ENCODE measurements at places on chromosomes 2 and 18.

- DNase-seq = no peak
Measured at GRCh38 chr2:69535817-69536241, 98.6 kb upstream of the NFU1 start.

- peak; percentile 38 for DNase-seq
Measured at GRCh38 chr2:26840937-26841610, 6.9 kb upstream of the DPYSL5 start.

- DNase-seq = no peak
Measured at GRCh38 chr2:158025255-158025996, 76.2 kb upstream of the UPP2 start.

GRCh38 chr2:10354399-10354798, 51.7 kb downstream of the HPCAL1 start:
- no peak for DNase-seq

GRCh38 chr2:105766300-105766866, 21.7 kb downstream of the NCK2 start:
- no peak for DNase-seq

DNA sequence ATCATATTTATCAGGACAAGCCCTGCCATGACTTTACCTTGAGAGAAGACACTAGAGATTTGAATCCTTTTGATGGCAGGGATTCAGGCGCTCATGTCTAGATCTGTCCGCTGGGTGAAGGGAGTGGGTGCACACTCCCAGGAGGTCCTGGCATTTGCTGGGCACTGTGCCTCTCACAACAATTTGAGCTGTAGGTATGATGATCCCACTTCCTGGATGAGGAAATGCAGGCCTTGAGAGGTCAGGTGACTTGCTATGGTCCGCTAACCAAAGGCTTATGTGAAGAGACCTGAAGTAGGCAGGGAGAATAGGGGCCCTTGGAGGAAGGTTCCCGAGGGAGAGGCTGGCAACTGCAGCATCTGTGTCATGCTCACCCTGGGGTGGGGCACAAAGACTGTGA, 206.1 kb downstream of the HAUS1 start:
- no peak for DNase-seq

GRCh38 chr2:85468704-85469349, 50.3 kb downstream of the SH2D6 start:
- no peak for DNase-seq

- peak; percentile 77 for DNase-seq
Measured at GRCh38 chr2:229714736-229715541, 584 bp upstream of the DNER start.

- no peak for DNase-seq
Measured at GRCh38 chr2:207704671-207705070, 6.8 kb upstream of the CCNYL1 start.

DNA sequence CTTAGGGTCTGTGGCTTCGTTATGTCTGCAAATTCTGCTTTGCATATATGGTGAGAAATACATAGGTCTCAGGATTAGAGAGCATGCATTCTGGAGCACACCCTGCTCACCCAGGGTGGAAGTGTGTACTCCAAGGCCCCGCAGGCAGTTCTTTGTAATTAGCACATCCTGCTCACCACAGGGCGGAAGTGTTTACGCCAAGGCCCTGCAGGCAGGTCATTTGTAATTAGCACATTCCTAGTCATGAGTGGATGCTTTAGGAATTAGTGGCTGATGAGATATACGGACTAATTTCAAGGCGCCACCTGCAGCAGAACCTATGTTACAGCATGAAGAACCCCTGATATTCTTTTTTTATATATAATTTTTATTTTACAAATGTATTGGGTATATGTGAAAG, 4.2 kb downstream of the ALLC start:
- no peak for DNase-seq

DNA sequence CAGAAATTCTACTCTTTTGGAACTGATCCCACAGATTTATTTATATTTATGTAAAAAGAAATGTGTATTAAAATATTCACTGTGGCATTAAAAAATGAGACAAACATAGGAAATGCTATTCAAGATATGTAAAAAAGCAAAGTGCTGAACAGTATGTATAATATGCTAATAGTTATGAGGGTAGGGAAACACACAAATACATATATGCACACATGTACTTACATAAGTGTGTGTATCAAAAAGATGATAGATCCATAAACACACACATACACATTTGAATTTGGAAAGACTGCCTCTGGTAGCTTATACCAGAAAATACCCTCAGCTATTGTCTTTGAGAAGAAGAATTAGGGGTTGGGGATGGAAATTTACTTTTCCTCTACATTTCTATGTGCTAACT, 103.2 kb downstream of the MREG start:
- no peak for DNase-seq

GRCh38 chr2:47354013-47354847, 48.7 kb upstream of the MSH2 start:
- DNase-seq = no peak

DNA sequence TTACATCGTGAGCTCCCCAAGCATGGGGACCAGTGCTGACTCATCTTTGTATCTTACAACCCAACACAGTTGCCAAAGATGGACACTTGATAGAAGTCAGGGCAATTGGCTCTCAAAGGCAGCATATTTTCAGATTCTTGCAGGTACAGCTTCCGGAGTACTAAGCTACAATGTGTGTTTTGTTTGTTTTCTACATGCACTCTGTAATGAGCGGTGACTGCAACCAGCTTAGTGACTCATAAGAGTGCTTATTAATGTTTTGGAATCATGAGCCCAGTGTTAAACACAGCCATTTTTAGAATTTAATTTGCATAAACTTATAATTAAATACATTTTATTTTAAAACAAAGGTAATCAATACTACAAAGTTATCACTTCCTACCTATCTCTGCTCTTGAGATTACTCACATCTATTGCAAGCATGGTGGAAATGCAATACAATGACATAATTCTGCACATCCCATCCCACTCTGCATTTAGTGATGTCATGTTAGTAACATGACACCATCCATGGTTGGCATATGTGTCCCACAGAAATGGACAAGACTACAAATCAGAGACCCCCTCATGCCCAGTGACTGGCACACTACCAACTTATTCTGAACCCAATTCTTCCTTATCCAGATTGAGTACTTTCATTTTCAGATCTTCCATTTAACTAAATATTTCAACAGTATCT, 399.8 kb upstream of the ST6GAL2 start:
- no peak for DNase-seq

- no peak for DNase-seq
Measured at GRCh38 chr2:186031229-186031628, 292.6 kb downstream of the FSIP2 start.

GRCh38 chr18:10320791-10321190, 133.6 kb upstream of the APCDD1 start:
- no peak for DNase-seq

DNA sequence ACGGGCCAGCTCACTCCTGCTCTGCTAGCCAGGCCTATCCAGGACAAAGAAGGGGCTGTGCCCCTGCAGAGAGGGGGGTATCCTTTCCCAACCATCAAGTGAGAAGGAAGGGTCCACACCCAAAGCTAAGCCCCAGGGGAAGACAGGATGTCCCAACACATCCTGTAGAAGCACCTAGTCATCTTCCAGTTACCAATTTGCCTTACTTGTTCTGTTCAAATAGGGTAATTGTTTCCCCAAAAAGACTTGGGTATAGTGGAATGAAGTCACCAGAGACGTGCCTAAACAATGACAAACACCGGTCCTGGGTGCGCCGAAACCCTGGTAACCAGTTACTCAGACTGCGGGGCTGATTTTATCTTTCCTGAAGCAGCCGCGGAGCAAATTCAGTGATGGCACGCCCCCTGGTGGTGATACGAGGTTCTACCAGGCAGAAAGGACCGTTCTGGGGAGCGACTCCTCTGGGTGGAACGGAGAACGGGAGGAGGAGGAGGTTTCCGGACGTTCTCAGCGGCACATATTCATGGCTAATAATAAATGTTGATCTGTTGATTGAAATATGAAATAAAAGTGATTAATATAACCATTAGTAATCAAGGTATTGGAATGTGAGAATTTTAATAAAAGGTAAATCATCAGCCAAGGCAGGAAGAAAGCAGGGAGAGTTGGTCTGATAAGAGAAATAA, 109.3 kb upstream of the STON1 start:
- peak; percentile 58 for DNase-seq

GRCh38 chr2:68428126-68428525, 39.0 kb downstream of the FBXO48 start:
- no peak for DNase-seq

DNA sequence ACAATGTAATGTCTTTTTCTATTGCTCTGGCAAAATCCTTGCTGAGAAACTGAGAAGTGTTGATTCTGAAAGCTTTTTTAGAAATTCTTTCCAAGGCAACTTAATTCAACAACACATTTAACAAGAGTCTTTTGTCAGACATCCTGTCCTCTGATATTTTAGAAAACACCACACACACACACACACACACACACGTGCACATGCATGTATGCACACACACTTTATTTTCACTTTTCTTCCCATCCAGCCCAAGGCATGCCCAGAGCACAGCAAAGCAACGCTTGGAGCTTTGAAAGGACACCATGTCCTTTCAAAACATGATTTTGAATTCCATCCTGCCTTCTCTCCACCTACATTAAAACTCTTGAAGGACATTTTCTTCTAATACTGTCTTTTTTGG, 116.1 kb downstream of the ATL2 start:
- DNase-seq = no peak

- no peak for DNase-seq
Measured at GRCh38 chr2:66962716-66963115, 434.4 kb upstream of the ETAA1 start.

- no peak for DNase-seq
Measured at GRCh38 chr18:9516437-9517064, 41.2 kb downstream of the RALBP1 start.

DNA sequence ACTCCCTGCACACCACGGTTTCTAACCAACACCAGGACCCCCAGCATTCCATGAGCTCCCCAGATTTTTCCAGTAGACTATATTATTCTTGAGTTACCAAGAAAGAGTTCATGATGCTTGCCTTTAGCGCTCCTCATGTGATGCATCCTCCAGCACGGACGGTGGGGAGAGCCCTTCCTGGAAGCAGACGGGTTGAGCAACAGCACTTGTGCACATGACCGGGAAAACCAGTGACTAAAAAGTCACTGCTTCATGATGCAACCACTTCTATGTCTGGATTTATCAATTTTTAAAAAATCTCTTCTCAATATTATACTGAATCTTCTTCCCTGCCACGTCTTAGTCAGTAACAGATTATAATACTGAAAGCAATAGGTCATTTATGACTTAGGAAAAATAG, 20.4 kb upstream of the DOK6 start:
- no peak for DNase-seq

- DNase-seq = no peak
Measured at GRCh38 chr2:46557788-46558187, 78.4 kb downstream of the TMEM247 start.

- no peak for DNase-seq
Measured at GRCh38 chr2:200703127-200703925, 108.4 kb upstream of the BZW1 start.

GRCh38 chr2:103605071-103605780, 843.4 kb downstream of the TMEM182 start:
- no peak for DNase-seq

- DNase-seq = no peak
Measured at GRCh38 chr2:18552351-18553077, 7.9 kb downstream of the RDH14 start.

DNA sequence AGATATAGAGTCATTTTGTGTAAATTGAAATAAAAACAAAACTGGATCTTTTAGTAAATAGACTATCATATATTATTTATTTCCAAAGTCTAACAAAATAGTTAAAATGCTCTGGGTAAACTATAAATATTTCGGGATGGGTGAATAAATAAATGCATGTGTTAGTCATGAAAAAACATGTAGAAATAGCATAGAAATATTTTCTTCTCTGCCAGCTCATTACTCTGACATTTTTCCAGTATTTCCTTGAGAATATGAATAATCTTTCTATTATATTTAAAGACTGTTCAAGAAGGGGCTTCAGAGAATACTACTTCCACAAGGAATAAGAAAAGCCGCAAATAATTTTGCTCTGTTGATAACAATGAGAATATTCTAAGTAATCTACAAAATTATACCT, 880.4 kb downstream of the TRIB2 start:
- no peak for DNase-seq

- no peak for DNase-seq
Measured at GRCh38 chr2:48812416-48812815, 56.9 kb upstream of the LHCGR start.

DNA sequence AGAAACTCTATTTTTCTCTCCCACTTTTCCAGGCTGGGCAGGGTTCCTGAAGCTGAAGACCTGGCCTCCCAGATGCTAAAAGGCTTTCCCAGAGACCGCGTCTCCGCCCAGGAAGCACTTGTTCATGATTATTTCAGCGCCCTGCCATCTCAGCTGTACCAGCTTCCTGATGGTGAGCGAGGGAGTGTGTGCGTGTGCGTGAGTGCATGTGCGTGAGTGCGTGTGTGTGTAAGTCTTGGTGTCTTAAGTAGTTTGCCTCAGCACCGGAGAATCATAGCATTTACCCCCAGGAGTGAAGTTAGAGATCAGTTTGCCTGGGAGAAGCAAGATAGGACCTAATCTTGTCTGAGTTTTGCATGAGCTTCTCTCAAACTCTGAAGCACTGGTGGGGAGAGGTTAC, 73.7 kb downstream of the CDK15 start:
- DNase-seq = no peak
